Stimulated activated CD8-positive, alpha-beta memory T cell treated with anti-CD3 and anti-CD28 coated beads, Interleukin-4, amount 100 ng/mL, for 1 hour (primary cell): ENCODE measurements at places on chromosomes 1 and 21.

DNA sequence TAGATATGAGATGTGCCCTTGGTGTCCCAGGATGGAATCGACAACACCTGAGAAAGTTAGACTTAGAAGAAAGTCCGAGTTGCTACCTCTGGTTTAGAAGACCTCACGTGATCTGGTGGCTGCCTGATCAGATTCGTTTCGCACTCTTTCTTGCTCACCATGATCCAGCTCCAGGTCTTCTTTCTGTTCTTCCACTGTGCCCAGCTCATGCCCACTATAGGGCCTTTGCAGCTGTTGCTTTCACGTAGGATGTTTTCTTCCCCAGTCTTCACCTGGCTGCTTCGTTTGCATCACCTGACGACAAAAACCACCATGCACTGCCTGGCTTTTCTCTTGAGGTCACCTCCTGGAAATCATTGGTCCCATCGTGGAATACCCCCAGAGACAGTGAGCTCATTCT is 311.1 kb downstream of the PRDM2 start:
- no peak for DNase-seq

DNA sequence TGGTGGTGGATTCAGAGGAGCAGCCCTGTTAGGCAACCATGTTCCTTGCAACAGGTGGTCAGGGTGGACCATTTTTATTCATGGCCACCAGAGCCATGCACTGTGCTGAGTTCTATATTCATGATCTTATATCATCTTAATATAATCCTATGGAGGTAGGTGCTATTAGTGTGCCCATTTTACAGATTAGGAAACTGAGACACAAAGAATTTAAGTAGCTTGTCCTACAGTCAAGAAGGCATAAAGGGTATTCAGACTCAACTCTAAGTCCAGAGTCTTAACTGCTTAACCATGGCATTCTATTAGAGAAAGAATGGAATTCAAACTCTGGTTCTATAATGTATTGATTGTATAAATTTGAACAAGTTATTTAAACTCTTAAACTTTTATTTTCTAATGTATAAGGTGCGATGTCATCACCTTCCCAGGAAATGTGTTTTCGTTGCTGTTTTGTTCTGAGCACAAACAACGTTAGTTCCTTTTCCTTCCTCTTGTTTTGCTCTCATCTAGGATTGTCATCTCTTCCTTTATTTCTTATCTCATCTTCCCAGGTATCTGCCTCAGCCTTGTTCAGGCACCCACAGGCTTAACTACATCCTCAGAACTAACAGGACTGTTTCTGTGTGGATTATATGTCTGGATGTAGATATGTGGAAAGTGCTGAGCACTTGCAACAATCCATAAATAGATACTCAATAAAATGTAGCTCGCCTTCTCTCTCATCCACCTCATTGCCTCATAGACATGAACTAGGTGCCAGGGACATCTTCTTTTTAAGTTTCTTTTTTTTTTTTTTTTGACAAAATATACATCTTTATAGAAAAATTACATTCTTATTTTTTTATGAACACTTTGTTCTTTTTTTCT is 207.1 kb downstream of the NFIA start:
- DNase-seq = no peak

- no peak for DNase-seq
These were observed 97.0 kb downstream of the MT1HL1 start for GRCh38 chr1:236907205-236907604.

DNA sequence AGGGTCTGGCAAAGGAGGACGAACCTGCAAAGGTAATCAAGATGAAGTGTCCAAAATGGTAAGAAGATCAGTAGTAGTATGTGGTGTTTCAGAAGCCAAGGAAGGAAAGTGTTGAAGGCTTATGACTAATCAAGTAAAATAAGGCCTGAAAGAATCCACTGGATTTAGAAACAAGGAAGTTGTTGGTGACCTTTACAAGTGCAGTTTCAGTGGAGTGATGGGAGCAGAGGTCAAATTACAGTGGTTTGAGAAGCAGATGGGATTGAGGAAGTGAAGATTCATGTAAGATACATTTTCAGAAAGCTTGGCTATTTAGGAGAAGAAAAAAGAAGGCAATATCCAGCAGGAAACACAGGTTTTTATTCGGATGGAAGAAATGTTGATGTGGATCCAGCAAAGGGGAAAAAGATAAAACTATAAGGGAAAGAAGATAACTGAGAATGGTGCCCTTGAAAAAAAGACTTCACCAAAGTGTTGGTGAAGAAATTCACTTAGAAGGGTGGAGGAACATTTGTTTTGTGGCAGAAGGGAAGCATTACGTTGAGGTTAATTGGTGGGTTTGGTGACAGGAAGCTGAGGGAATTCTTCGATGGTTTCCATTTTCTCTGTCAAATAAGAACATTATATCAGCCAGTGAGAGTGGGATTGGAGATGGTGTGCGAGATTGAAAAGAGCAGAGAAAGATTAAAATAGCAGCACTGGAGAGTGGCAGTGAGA is 2.1 kb downstream of the ARMH1 start:
- no peak for DNase-seq

GRCh38 chr1:18967066-18967690 is 10.7 kb upstream of the IFFO2 start:
- DNase-seq = no peak

GRCh38 chr1:162908780-162909179 is 47.8 kb upstream of the CCDC190 start:
- DNase-seq = no peak

- no peak for DNase-seq
These were observed 18.0 kb downstream of the PIK3C2B start for GRCh38 chr1:204476563-204476962.

GRCh38 chr1:164617377-164618201 is 58.6 kb downstream of the PBX1 start:
- no peak for DNase-seq

GRCh38 chr1:26784023-26784871 is 3.5 kb upstream of the PIGV start:
- no peak for DNase-seq

DNA sequence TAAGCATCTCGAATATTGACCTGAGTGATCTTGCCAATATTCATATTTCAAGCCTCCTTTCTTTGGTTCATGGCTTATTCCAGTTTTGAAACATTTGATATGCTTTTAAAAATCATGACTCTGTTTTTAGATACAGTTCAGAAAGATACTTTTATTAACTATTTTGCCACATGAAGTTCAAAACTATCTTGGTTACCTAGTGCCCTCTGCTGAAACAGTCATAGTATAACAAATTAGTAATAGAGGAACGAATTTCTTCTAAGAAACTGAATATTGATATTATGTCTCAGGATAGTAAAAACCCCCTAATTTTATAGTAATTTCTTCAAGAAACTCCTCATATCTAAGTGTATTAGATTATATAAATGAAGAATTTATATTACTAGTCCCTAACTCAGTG is 52.6 kb upstream of the RC3H1 start:
- no peak for DNase-seq

DNA sequence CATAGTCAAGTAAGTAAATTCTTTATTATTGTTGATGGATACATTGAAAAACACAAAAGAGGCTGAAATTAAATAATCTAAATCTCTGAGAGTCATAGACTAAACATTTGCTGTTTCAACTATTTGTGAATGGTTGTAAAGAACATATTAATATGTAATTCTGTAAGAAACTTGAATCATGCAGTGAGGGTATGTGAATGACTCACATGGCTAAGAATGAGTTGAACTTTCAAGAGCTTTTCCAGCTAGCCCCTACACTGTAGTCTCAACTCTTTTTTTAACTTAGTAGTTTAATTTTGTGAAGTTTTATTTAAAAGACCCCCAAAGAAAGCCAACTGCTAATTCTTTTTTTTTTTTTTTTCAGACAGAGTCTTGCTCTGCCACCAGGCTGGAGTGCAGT is 588.1 kb downstream of the DPYD start:
- no peak for DNase-seq

GRCh38 chr1:21673277-21673780 is 4.2 kb upstream of the RAP1GAP start:
- no peak for DNase-seq

- no peak for DNase-seq
These were observed 163.2 kb upstream of the CSF3R start for GRCh38 chr1:36645867-36646266.

- no peak for DNase-seq
These were observed 129.0 kb downstream of the APP start for GRCh38 chr21:26041431-26042180.
